Left hindlimb (tissue), 1 donor: ENCODE measurements at places on chromosomes 2 and 18.

- DNase-seq, result no peak
These were observed 1221.1 kb upstream of the ACVR2A start for GRCh38 chr2:146623771-146624170.

DNA sequence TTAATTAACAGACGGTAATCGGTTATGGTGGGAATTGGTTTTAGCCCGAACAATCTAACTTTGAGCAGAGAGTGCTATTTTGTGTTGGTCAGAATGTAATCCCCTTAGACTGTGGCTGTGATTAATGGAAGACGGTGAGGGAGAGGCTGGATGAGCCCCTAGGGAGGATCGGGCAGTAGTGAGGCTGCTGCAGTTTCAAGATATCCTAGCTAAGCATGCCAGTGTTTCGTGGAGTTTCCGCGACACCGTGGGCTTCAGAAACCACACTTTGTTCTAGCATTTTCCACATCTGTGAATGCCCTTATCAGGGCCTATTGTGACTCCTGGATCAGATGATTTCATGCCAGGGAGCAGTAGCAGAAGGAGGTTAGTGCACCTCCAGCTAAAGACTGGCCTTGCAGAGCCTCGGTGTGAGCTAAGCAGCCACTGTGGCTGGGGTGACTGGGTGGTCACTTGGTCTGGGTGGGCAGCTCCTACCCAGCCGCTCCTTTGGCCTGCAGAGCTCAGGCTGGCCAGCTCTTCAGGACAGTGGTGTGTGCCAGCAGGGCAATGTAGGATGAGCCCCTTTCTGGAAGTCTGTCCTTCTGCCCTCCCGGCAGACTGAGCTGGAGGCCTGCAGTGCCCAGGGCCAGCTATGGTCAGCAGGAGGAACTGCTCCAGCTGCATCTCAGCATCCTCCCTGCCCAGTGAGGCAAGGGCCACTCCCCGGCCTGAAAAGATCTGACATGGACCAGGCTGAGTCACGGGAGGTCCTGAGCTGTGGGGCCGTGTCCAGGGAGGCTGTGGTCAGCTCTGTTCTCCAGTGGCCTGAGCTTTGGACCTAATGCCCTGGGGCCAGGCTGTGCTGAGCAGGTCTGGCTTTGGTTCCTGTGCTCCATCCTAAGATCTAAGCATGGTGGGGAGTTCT, 142.6 kb upstream of the GPC1 start:
- DNase-seq, result no peak

GRCh38 chr18:59001721-59002120, 137.0 kb downstream of the ZNF532 start:
- no peak for DNase-seq

DNA sequence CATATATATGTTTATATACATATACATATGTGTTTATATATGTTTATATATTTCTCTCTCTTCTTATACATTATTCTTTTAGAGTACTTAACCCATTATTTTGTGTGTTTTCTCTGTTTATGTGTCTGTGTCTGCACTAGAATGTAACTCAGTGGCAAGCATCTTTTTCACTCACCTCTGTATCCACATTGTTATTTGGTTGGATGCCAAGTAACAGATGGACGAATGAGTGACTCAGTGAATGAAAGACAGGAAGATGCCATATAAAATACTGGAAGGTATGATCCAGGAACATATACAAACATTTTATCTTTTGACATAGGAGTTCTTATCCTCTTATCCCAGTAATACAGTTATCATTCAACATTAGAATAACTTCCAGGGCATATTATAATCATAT, 684.8 kb downstream of the RNF144A start:
- DNase-seq, result no peak

DNA sequence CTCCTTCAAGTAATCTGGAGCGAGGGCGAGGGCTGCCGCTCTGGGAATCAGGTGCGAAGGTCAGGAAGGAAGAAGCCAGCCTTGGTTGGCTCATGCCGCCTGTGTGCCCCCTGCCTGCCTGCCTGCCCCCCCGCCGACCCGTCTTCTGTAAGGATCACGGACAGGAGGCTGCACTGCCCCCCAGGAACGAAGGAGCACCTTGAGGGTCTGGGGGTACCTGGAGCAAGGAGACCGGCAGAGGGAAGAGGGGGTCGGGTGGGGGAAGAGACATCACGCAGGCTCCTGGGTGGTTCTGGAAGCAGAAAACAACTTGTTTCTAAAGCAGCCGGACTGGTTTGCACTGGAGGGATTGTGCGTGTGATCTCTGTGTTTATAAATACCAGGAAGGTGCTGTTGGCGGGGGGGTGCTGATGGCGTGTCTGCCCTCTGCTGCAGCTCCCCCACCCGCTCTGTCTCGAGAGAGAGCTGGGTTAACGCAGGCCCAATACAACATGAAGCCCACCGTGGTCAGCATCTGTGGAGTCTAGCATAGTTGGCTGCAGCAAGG, 1.7 kb downstream of the FOSL2 start:
- DNase-seq, result no peak

DNA sequence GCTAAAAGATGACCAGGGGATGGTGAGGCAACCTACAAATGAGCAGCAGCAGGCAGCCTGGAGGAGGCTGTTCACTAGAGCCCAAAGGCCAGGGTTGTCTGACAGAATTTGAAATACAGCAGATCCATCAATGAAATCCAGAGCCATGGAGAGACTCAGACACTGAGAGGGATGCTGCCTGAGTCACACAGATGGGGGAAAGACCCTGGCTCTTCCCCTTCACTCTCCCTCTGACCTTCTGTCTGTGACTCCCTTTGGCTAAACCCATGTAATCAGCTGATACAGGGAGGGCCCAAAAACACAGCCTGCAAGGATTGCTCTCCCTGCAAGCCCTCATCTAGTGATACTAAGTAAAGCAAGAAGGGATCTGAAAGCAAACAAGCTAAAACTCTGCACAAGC, 166.5 kb upstream of the SPOPL start:
- no peak for DNase-seq

DNA sequence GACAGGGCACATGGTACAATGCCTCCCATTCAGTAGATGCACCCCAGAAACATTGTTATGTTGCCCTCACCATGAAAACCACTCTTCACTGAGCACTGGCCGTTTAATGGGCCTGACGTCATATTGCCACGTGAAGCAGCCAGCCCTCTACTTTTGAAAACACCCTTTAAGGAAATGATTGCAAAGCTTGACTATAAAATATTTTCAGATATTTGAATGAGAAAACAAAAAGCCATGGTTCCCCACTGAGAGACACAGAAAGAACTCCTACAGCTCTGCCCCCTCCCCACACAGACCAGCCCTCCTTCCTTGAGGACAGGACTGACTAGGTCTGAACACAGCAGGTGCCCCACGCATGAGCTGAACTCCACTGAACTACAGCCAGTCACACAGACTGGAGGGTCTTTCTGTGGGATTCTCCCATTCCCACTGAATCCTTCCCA, 349.1 kb downstream of the ANAPC1 start:
- no peak for DNase-seq

- no peak for DNase-seq
These were observed 1.6 kb downstream of the TMEM177 start for GRCh38 chr2:119680457-119681202.

DNA sequence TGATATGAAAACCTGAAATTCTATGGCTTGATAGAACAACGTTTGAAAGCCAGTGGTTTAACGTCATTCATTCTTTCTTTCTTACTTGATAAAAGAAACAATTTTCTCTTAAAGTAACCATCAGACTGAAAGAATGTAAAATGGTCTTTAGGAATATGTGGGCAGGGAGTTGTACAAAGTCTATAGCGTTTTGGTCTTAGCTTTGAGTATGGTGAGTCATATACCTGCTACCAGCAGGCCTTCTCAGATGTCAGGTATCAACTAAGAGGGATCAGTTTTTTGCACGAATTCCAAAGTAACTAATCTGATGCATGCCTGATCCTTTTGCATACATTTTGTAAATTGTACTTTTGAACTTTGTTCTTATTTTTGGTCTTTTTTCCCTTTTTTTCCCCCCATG, 101.5 kb upstream of the DSEL start:
- DNase-seq, result no peak

DNA sequence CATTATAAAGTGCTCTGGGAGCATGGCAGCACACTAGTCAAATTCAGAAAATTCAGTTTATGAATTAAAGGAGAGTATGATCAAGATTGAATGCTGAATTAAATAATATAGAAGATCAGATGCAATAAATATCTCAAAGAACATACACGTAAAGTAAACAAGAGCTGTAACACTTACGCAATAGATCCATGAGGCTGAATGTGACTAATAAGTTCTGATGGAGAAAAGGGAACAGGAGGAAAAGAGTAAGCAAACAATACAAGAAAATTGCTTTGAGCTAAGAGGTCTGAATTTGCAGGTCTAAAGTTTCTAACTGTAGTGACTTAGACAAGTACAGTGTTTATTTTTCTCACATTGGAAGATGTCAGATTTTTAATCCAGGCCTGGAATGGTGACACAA, 646.7 kb upstream of the ZNF804A start:
- DNase-seq, result no peak

DNA sequence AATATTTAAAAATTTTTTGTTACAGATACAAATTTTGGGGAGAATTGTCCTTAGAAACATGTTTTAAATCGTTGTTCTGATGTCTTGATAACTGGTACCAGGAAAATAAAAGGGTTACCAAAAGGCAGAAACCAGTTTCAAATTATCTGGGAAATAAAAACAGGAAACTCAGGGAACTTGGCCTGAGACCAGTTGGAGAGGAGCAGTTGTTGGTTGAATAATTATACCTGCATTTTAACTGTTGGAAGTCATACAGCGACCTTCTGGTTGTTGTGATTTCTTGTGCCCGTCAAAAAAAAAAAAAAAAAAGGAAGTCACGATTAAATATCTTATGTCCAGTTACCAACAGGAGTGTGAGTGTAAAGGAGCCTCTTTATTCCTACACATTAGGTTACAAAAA, 51.8 kb downstream of the CRIM1 start:
- DNase-seq, result no peak

DNA sequence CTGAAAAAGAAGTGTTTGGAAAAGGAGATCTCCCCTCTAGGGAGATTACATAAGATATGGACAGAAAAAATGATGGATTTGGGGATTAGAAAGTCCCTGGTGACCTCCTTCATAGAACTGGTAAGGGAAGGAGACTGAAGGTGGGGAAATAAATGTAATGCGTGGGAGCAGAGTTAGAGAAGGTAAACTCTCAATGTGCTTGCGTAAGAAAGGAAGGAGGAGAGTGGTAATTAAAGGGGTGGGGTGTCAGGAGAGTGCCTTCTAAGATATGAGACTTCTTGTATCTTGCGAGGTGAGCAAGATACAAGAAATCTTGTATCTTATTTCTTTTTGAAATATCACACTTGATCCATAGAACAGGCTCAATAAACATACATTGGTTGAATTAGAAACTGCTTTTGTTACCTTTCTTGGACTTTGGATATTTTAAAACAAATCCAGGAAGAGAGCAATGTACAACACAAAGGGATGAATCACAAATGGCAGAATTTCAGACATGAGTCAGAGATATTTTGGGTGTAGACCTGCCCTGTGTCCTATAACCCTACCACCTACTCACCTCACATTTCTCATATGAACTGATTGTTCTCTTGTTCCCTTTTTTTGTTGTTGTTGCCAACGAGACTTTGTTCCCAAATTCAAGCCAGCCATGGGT, 342.4 kb downstream of the INSIG2 start:
- no peak for DNase-seq

GRCh38 chr18:24763765-24764513, 303.5 kb downstream of the HRH4 start:
- DNase-seq, result peak; percentile 52

DNA sequence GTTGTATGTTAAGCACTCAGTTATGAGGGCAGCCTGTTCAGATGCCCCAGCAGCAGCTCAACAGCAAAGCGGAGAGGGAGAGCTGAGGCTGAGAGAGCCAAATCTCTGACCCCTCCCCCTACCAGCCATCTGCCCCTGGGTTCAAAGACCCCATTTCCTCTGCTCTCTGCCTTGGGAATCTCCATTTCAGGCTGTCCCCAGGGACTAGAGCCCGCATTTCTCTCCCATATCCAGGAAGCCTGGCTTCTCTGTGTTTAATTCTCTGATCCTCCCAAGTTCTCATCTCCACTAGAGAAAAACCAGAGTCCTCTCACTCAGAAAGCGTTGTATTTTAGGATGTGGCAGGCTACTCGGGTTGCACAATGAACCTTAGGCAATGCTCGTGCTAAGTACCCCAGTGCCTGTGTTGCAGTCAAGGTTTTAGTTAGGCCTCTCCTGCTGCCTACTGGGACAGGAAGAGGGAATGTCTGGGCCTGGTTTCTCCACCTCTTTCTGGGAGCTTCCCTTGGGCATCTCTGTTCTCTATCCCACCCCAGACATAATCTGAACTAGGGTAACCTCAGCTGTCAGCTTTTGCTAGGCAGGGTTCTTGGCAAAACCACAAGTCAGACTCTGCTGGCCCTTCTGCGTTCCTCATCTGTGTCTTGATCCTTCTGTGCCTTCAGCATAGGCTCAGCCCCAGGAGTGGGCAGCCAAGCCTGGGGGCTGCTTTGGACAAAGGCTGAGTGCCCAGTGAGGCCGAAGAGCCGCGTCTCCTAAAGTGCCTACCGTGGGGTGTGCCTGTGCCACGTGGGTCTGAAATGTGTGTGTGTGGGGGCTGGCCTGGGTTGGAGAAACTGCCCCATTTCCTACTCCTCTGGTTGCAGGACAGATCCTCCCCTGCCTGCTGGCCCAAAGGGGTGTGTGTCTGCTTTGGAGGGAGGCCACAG, 96.8 kb downstream of the STPG4 start:
- peak; percentile 78 for DNase-seq

GRCh38 chr2:197254776-197255530, 55.6 kb downstream of the ANKRD44 start:
- no peak for DNase-seq

GRCh38 chr2:226198956-226199355, 600.7 kb downstream of the IRS1 start:
- DNase-seq, result no peak

DNA sequence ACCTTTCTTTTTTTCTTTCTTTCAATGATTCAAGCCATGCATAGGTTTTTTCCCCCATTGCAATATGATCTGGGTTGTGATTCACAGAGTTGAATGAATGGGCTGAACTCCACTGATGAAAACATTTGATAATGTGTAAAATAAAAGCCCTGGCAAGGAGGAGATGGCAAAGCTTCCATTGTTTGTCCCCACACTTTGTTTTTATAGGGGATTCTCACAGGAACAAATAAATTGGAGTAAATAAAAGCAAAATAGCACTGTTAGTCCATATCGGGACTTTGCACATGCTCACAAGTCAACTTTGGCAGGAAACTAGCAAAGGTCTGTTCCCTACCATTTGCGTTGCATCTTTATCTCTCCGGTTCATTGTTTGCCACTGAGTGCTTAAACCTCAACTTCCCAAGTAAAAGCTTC, 55.7 kb downstream of the MEIS1 start:
- DNase-seq, result no peak

- no peak for DNase-seq
These were observed 266.8 kb downstream of the EN1 start for GRCh38 chr2:118580651-118581050.
